ENCODE measurements at places on chromosomes 4 and X.

DNA sequence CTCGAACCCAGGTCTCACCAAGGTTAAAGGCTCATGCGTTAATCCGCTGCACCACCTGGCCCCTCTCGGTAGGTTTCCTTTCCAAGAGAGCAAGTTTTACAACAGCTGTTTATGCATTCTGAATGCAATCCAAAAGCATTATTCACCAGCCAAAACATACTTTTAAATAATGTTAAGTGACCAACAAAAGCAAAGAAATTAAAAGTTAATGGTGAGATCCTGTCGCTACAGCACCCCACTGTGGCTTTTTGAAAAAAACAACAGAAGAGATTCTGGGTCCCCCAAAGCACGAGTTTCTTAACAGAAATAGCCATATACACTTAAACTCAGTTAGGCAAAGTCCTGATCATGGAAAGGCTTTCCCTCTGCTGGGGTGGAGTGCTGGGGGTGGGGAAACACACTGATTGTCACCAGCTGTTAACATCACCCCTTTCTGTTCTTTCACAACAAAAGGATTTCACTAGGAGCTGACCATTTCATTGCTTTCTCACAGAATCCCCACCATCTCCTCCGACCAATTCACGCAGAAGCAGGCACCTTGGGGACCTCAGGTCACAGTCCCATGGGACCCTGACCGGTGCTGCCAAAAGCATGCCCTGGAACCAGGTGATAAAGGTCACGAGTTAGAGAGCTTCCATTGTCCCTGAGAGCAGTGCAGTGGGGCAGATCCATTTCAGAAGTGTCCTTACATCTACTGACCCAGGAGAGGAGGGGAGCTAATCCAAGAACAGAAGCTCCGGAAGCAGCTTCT, 51.2 kb downstream of the ZNF827 start:
- DNase-seq: no peak

GRCh38 chr4:87734936-87735335, 64.4 kb upstream of the IBSP start:
- DNase-seq: no peak

DNA sequence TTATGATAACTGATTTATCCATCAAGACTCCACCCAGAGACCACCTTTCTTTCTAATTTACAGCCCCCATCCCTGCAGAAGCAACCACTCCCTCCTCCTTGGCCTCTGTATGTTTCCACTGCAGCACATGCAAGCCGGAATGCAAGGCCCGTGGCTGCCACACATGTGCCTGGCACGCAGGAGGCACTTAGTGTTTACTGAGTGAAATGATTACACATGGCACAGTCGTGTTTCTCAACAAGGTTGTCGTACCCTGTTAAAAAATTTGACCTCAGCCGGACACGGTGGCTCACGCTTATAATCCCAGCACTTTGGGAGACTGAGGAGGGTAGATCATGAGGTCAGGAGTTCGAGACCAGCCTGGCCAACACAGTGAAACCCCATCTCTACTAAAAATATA, 104.3 kb downstream of the APBB2 start:
- no peak for DNase-seq

DNA sequence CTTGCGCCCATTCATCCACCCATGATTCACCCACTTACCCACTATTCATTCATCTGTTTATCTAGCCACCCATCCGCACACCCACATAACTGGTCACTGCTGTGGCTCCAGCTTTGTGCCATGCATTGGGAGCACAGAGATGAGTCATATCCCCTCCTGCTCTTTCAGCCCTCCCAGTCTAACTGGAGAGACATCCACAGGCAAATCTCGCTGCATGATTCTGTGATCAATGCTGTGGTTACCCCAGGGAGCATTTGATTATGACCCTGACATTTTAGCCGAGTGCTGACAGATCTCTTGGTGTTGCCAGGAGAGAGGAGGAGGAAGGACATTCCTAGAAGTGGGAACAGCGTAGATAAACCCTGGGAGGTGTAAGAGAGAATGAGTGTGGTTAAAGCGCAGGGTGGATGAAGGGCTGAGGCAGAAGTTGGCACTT, 10.4 kb upstream of the PORCN start:
- DNase-seq: no peak

GRCh38 chr4:41218703-41219102, 4.4 kb upstream of the APBB2 start:
- DNase-seq: no peak

DNA sequence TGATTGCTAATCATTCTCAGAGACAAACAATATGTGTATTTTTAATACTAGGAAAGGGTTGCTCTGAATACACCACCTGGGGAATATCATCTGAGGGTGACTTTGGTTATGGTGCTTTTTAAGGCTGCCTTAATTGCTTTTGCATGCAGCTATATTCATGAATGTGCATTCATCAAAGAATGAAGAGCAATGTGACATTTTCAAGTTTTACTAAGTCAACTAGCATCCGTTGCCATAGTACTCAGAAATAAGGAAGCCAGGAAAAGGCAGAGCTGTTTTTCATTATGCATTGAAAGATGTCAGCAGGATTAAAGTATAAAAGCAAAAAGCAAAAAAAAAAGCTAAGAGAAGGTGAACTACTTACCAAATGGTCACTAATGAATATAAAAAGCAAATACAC, 67.4 kb upstream of the PCDH18 start:
- no peak for DNase-seq

- no peak for DNase-seq
Measured at GRCh38 chrX:107521877-107522586, 72.6 kb downstream of the FRMPD3 start.

GRCh38 chr4:41532336-41532735, 5.6 kb upstream of the LIMCH1 start:
- DNase-seq: no peak

GRCh38 chr4:54784161-54784671, 126.5 kb downstream of the KIT start:
- no peak for DNase-seq

- DNase-seq: no peak
Measured at GRCh38 chrX:135345107-135345589, 35.9 kb downstream of the ETDC start.

- no peak for DNase-seq
Measured at GRCh38 chr4:148053298-148054003, 321.6 kb downstream of the ARHGAP10 start.

- no peak for DNase-seq
Measured at GRCh38 chrX:14913241-14913640, 40.0 kb downstream of the MOSPD2 start.

- no peak for DNase-seq
Measured at GRCh38 chr4:105992641-105993305, 97.5 kb downstream of the NPNT start.

DNA sequence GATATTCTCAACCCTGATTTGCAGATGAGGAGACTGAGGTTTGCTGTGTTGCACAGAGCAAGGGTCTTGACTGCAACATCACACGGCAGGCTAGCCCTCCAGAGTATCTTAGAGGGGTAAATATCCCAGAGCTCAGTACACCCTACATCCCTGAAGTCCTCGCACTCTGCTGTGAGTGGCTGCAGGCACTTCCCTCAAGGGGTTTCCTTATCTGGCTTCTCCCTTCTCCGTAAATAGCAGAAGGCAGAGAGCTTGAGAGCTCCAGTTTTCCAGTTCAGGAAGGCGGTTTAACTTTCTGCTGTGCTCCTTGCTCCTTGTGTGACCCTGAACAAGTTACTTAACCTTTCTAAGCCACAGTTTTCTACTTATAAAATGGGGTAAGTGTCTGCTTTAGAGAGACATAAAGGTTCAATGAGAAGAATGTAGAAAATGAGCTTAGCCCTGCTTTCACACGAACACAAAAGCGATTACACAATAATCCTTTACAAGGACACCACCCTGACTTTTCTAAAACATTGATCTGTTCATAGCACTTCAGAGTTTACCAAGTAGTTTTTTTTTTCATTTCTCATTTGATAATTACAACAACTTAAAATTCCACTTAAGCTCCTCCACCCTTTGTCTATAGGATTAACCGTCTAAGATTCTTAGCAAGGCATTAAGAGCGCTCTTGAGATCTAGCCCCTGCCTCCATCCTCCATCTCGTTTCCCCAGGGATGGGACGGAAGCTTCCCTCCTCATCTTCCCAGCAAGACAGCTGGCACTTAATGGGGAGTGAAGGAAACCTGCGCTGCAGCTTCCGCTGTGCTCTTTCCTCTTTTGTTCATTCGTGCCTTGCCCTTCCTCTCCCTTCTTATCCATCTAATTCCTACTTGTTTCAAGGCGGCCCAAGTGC, 68.4 kb downstream of the TAPT1 start:
- no peak for DNase-seq

GRCh38 chr4:70903291-70903603, 1.1 kb downstream of the MOB1B start:
- no peak for DNase-seq

- no peak for DNase-seq
Measured at GRCh38 chrX:16511796-16512776, 137.9 kb upstream of the S100G start.

DNA sequence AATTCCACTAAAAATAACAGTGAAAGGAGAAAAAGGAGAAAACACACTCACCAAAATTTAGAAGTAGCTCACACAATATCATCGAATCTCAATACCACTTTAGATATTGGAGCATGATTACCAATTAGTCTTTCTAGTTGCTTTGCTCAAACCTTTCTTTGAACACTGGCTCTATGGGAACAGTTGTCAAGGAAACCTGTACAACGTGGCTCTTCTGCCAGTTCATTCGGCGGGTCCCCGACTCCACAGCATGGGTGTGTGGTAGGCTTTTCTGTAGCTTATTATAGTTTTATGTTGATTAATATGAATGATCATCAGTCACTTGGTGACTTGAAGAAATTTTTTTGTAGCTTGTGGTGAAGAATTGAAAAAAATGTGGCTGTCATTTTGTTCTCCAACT, 50.2 kb upstream of the TMEM150C start:
- no peak for DNase-seq

DNA sequence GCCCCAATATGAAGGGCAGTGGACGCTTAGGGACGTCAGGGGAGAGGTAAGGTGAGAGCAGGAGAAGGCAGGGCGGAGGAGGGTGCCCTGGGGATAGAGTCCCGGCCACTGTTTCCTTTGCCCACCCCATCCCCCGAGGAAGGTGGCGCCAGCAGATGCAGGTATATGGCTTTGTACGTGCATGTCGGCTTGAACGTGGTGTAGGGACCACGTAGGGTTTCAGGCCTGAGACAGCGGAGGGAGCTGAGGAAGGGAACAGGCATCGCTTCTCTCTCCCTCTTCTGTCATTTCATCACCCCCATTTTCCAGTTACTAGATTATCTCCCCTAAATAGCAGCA, 97.9 kb downstream of the PHKA2 start:
- DNase-seq: no peak

DNA sequence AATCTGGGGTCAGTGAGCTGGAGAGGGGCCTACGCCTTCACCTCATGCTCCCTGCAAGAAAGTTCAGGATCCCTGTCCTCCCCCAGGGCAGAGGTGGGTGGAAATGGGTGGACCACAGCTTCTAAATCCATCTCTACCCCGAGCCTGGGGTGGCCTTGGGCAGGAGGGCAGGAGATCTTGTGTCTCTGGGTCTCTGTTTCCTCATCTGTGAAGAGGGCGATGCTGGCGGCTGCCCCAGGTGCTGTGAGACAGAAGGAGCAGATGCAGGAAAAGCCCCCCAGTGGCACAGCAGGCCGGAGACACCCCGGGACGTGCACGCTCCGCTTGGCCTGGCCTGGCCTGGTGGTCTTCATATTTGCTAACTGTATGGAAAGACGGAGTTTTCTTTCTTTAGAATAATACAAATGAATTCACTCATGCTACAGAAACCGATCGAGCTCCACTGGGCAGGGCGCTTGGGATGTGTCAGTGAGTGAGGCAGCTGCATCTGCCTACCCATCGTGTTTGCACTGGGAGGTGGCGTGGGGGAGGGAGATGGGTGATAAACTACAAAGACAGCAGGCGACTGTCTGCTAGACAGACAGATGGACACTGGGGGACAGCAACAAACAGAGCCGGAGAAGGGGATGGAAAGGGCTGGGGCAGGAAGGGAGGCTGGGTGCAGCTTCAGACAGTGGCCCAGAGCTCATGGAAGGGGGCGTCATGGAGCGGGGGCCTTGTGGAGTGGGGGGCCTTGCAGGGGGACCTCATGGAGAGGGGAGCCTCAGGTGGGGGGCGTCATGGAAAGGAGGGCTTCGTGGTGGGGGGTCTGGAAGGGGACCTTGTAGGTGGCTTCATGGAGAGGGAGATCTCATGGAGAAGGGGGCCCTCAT, 136.2 kb downstream of the CPZ start:
- no peak for DNase-seq

GRCh38 chr4:54230484-54231418, 1.7 kb downstream of the PDGFRA start:
- no peak for DNase-seq

DNA sequence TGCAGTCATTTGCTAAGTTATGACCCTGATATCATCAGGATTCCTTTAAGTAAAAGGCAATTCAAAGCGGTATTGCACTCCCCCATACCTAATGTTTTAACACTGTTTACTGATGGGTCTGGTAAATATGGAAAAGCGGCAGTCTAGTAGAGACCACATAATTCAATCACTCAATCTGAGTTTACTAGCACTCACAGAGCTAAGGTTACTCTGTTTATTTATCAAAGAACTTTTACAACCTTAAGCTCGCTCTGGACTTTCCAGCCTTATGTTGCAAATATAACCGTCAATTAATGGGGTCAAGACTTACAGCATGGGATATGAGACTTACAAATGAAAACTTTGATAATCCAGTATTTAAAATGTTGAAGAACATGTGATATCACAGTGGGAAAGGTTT, 124.5 kb upstream of the ZCCHC13 start:
- no peak for DNase-seq

DNA sequence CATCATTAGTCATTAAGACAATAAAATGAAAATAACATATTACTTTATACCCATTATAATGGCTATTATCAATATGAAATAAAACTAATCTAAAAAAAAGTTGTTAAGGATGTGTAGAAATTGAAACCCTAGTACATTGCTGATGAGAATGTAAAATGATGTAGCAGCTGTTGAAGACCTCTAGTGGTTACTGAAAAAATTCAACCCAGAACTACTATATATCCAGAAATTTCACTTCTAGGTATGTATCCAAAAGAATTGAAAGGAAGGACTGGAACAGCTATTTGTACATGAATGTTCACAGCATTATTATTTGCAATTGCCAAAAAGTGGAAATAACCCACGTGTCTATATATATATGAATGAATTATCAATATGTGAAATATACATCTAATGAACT, 180.3 kb upstream of the KLHL4 start:
- DNase-seq: no peak

DNA sequence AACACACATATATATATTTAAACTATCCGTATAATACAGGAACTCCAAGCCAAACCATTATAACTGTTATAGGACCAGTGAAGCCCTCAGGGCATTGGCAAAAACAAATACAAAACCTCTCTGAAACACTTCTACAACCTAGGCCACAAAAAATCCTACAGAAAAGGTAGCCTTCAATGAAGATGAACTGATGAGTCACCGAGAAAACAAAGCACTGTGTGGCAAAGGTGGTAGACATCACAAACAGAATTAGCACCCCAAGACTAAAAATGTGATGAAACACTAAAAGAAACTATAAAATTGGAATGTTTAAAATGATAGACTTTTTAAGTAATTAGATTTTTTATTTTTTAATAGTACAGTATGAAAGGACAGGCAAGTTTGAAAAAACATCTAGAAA, 5.5 kb upstream of the HSPA4L start:
- no peak for DNase-seq

GRCh38 chrX:134640914-134641313, 17.4 kb downstream of the PLAC1 start:
- DNase-seq: no peak
